Right lobe of liver (tissue), 6 donors: ENCODE measurements at places on chromosomes 5 and 9.

- no peak for DNase-seq
These were observed 53.0 kb upstream of the ZNF622 start for GRCh38 chr5:16518606-16519005.

- no peak for DNase-seq
These were observed 88.5 kb downstream of the NDFIP1 start for GRCh38 chr5:142197098-142197497.

DNA sequence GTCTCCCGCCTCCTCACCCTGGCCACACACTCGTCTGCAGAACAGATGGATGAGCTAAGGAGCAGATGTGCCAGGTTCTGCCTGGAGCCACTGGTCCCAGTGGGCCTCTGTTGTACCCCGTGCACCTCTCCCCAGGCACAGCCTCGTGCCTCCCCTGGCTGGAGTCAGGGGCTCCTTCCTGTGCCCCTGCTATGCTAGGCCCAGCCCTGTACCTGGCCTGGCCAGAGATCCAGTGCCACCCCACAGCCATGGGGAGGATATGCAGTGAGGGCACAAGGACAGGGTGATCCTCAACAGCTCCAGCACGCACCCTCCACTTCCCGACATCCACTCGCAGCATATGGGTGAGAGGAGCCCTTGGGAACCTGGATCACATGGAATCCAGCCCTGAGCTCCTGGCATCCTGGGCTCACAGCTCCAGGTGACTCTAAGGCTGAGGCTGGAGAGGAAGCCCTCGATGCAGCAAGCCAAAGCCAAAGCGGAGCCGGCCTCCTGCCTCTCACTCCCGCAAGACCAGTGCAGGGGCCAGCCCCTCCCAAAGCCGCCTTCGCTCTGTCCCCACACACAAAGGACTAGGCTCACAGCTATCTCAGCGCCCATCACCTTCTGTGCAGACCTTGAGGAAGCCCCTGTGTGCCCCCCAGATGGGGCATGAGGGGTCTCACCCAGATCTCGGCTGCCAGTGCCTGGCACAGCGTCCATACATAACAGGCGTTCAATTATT, 23.7 kb upstream of the ADAMTS2 start:
- DNase-seq: peak; percentile 13

DNA sequence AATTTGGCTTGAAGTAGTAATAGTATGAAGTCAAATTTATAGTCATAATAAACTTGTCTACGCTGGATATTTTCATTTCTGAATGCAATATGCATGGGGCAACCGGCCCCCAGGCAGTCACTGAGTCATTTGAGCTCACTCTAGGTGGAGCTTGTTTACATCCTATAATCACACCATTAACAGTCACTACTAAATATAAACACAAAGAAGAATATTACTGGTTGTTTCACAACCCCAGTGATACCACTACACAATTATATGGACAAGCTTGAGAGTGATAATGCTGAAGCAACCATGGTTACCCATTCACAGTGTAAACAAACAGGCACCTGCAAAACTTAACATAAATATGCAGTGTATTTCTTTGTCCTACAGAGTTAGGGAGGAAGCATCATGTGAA, 68.7 kb downstream of the MARCHF3 start:
- no peak for DNase-seq

- DNase-seq: no peak
These were observed 3.4 kb upstream of the ESM1 start for GRCh38 chr5:54988817-54989216.

GRCh38 chr5:32771037-32771436, 59.9 kb downstream of the NPR3 start:
- DNase-seq: no peak

- peak; percentile 34 for DNase-seq
These were observed 5.6 kb downstream of the WNK2 start for GRCh38 chr9:93189369-93190132.

DNA sequence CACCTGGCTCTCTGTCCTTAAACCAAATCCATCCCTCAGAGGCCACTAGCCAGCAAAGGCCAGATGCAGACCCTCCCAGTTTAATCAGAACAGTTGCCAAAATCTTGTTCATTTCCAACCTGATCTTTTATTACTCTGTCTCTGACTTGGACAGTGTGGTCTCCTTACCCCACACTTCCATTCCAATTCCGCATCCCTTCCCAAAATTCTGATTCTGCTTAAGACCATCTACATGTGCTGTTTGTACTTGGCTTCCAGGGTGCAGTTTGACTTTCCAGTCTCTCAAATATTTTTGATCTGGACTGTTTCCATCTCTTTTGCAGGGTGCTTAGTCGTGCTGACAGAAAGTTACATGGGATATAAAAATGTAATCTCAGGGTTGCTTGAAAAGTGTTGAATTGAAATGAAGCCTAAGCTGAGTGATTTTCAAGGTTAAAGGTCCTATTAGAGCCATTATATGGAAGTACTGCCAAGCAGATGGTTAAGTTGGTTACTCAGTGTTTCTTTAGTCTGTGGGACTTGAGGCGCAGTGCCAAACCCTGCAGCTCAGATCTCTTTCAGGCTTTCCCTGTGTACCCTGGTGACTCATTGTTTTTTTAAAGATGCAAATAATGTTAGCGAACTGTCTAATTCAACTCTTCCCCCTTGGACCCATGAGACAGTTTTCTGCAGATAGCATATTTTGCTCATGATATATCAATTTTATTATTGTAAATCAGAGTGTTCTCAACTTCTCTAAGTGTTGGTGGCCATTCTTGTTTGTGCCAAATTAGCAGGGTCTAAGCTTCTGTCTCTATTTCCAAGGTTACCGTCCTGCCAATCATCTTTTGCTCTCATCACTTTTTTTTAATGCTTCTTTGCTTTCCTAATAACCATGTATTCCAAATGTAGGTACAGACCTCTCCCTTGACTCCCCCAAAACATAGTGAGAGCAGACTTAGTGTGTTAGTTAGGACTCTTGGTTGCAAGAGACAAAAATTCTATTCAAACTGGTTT, 18.2 kb upstream of the DCP2 start:
- no peak for DNase-seq

- no peak for DNase-seq
These were observed 436.1 kb downstream of the SPATA31D1 start for GRCh38 chr9:82424599-82425120.

DNA sequence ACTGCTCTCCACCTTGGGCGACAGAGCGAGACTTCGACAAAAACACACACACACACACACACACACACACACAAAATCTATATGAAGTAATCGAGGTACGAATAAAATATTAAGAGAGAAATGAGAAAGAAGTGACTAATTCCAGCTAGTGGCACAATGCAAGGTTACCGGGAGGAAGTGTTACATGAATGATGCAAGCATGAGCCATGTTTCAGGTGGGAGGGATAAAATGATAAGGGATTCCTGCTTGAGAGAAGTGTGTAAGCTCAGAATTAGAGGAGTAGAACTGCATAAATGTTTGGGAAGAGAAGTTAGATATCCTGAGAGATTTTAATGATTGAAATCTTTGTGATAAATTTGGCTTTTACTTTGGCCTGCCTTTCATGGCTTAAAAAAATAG, 18.8 kb downstream of the HAPLN1 start:
- no peak for DNase-seq

DNA sequence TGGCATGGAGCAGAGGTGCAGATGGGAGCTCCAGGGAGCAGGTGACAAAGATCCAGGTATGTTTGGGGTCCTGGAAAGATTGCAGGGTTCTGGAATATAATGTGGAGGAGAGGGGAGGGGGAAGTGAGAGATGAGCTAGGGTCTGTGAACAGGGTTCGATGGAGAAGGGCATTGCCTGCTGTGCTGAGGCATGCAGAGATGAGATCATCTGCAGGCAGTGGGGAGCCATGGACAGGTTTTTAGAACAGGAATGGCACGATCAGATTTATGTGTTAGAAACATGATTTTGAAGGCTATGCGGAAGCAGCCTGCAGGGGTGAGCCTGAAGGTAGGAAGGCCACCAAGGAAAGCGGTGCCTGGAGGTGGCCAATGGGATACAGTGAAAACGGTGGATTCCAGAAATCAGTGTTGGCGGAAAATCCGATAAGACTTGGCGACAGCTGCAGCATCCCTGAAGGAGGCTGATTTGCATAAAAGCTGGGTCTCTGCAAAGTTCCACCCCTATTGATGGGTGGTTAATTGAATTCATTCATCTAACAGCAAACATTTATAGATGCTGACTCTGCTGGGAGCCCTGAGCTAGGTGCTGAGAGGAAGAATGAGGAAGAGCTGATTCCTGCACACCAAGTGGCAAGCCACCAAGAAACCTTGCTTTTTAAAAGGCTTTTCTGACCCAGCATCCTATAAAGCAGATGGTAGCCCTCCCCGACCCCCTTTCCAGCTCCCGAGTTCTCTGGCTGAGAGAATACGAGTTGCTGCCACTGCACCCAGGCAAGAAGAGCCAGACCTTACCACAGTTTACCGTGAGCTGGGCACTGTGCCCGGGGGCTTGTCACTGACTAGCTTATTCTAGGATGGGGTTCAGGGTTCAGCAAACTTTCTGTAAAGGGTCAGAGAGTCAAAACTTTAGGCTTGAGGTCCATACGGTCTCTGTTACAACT, 139.2 kb upstream of the SMIM23 start:
- no peak for DNase-seq

- DNase-seq: no peak
These were observed 6.9 kb upstream of the MEIKIN start for GRCh38 chr5:131952301-131952857.

DNA sequence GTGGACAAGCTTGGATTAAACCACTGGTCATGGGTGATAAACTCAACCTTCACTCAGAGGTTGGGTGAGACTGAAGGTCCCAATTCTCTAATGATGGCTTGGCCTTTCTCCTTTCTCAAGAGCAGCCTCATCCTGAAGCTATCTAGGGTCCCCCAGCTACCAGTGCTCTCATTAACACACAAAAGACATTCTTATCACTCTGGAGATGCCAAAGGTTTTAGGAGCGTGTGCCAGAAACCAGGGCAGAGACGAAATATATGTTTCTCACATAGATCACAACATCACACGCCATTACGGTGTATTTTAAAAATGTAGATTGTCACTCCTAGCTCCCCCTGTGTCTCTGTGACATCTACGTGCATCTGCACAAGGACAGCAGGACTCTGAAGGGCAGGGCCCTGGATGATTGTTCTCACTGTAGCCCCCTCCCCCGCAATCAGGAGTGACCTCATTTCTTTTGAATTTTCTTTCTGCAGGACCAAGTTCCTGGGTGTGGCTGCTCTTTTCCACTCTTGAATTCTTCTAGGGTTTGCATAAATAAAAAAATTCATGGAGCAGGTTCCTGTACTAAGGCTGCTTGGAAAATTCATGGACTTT, 311.3 kb downstream of the GADD45G start:
- no peak for DNase-seq

GRCh38 chr5:95667061-95667618, 15.7 kb downstream of the SPATA9 start:
- DNase-seq: no peak

GRCh38 chr9:119153402-119153801, 215.8 kb downstream of the BRINP1 start:
- DNase-seq: no peak

DNA sequence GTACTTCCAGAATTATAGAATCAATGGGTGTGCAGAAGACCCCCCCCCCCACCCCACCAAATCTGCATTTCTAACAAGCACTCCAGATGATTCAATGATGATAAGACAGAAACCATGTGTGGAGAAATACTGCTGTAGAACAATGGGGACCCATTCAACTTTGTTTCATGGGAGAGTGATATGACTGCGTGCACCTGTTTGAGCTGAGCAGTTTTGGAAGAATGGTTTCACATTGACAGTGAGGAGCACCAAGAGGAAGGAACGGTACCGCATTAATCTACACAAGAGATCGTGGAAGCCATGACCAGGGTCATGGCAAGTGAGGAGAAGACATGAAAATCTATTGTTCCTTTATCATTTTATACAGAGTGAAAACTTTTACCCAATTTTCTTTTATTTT, 202.7 kb downstream of the CD180 start:
- DNase-seq: no peak

DNA sequence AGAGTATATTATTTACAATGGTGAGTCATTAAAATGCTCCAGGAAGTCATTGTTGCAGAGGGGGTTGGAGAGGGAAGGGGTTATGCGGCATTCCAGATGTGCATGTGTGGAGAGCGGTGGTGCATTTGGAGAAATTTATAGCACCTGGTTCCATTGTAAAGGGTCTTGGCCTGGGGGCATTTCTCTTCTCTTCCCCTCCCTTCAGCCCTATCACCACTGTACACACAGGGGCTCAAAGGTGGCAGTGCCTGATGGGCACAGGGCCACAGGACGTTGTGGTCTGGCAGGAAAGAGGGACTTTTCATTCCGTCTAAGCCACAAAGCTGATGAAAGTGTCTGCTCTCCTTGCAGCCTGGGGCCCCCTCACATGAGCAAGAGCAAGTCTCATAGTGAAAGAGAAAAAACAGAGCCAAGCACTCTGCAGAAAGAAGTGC, 442.4 kb upstream of the ZNF462 start:
- DNase-seq: no peak

DNA sequence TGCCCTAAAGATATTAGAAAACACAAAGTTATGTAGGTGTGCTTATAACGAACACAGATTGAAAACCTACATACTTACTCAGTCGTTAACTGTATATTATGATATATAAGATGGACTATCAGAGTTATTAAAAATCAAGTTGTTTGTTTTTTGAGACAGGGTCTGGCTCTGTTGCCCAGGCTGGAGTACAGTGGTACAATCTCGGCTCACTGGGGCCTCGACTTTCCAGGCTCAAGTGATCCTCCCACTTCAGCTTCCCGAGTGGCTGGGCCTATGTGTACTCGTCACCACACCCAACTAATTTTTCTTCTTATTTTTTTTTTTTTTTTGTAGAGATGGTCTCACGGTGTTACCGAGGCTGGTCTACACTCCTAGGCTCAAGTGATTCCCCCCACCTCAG, 158.3 kb downstream of the TSSK1B start:
- DNase-seq: no peak

- DNase-seq: no peak
These were observed 991 bp downstream of the IARS1 start for GRCh38 chr9:92292338-92293074.

- DNase-seq: no peak
These were observed 58.4 kb downstream of the HABP4 start for GRCh38 chr9:96508227-96508940.

GRCh38 chr9:72527801-72528195, 6.4 kb downstream of the TMC1 start:
- no peak for DNase-seq

DNA sequence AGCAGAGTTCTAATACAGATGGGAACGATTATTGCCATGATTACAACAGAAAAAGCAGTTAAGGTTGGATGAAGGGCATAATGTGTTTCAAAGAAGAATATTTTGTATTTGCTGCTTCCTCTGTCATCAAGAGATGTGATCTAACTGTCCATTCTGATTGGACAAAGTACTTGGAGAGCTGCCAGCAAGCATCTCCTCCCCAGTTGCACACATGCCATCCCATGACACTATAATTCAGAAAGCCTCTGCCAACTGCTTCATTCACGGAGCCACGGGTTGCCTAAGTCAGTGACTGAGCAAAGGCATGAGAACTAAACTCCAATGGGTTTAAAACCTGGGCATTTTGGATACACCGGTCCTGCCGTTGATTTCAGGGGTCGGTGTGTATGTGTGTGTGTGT, 253.8 kb downstream of the CRB2 start:
- DNase-seq: no peak

GRCh38 chr9:69168709-69169217, 5.3 kb upstream of the TJP2 start:
- peak; percentile 92 for DNase-seq
